ENCODE measurements at places on chromosomes 2 and 18.

DNA sequence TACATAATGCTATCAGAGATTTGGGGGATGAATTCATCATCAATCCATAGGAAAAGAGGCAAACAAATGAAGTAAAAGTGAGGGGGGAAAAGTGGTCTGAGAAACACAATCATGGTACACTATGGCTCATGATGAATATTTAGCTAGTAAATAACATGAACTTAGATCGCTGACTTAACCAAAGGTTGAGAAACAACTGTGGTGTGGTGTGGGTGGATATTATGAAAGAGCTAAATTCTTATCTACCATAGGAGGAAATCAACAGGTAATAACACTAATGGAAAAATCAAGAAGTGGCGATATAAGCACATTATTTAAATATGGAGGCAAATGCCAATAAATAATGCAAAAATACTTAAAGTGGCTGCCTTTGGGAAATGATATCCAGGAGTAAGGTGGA lies 12.2 kb upstream of the TPRKB start:
- DNase-seq, result no peak

GRCh38 chr2:12083081-12083581 lies 336.7 kb downstream of the LPIN1 start:
- no peak for DNase-seq

GRCh38 chr2:31088504-31089195 lies 49.6 kb downstream of the GALNT14 start:
- DNase-seq, result no peak

GRCh38 chr2:241379481-241380480 lies 23.7 kb downstream of the FARP2 start:
- DNase-seq, result no peak

GRCh38 chr18:7830468-7830867 lies 263.4 kb downstream of the PTPRM start:
- DNase-seq, result no peak
